ENCODE measurements at places on chromosomes 12 and 14.

- no peak for DNase-seq
Observed at GRCh38 chr14:20195911-20196310, 5.2 kb downstream of the OR11G2 start.

DNA sequence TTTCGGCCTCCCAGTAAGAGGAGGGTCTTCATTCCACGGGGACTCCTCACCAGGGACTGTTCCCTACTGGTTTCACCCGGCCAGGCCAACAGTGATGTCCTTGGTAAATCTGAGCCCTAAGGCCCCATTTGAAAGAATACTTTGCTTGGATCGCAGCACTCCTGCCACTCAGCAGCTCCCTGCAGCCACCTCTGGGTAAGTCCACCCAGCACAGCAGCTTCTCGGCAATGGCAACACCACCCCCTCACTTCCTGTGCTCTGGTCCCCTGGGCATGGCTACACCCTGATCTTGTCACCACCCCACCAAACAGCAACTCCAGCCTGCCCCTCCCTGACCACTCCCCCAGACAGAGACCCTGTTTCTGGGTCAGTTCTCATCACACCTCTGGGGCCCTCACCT is 100.3 kb downstream of the SETD3 start:
- no peak for DNase-seq

DNA sequence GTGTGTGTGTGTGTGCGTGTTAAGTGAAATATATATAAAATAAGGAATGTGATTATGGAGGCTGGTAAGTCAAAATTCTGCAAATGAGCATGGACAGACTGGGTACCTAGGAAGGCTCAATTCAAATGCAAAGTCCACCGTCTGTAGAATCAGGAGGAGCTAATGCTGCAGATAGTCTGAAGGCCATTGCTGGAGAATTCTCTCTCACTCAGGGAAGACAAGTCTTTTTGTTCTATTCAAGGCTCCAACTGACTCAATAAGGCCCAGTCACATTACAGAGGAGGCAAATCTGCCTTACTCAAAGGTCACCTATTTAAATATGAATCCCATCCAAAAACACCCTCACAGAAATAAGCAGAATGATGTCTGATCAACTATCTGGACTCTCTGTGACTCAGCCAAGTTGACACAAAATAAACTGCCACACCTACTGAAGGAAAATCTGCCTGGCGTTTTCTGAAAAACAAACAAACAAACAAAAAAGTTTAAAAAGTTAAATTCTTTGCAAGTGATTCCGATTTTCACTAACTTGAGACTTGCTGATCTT is 684 bp upstream of the KLRF2 start:
- DNase-seq: no peak

DNA sequence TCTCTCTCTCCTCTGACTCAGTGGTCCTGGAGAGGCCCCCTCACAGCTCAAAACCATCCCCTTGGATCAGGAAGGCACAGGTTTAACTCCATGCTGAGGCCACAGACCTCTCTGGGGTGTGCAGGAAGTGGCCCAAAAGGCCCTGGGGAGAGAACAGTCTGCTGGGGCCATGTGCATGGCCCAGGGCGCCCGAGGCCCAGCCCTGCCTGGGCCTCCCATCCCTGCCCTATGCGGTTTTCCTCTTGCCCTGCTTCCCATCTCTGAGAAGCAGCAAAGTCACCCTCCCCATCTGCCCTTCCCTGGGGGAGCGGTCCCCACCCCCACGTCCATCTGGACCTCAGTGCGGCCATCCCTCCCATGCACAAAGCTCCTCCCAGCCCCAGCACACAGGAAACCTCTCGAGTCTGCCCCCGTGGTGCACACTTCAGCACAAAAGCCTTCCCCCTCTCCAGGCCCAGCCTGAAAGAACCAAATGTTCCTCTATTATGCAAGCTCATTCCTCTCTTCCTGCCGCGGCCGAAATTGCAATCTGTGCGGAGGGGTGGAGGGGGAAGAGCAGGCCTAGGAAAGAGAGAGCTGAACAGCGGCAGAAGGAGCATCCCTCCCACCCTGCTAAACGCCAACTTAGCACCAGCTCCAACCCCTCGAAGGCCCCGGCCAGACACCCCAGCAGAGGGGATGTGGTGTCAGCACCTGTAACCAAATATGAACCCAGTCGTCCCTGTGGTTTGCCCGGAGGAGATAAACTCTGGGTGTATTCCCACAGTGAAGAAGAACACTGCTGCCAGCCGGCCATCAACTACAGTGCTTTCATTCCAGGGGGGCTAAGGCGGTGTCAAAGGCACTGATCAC is 108.5 kb downstream of the SCARB1 start:
- no peak for DNase-seq

- DNase-seq: no peak
Observed at GRCh38 chr12:1357711-1358110, 236.7 kb downstream of the FBXL14 start.

DNA sequence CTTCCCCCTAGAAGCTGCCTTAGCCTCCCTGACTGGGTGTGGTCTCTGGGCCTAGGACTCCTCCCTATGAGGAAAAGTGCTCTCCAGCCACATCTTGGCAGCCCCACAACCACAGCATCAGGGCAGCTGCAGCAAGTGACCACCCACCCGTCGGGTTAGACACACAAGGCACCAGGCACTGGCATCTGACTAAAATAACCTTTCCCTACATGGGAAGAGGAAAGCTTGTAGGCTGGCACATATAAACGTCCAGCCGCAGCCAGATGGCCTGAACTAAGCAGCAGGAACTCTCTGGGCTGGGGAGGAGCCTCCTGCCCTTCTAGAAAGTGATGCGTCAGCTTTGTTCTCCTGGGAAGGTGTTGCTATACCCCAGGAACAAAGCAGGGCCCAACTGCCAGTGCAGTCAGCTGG is 328.7 kb downstream of the DPF3 start:
- DNase-seq: no peak

DNA sequence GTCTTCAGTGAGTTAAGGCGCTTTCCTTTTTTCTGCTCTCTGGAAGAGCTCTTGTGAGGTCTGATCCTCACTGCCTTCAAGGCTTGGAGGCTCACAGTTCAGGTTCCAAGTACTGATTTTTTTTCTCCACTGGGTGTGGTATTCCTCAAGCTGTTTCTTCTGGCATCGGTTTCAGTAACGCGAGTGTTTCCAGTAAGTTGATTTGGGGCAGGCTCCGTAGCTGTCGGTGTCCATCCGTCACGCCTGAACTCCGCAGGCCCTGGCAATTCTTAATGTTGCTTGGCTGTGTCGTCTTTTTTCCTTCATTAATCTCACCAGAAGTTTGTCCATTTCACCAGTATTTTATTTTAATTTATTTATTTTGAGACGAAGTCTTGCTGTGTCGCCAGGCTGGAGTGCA is 30.6 kb downstream of the LRCOL1 start:
- no peak for DNase-seq

- no peak for DNase-seq
Observed at GRCh38 chr14:88323523-88324199, 592 bp upstream of the KCNK10 start.

All from stimulated activated CD4-positive, alpha-beta T cell treated with anti-CD3 and anti-CD28 coated beads, Interleukin-12 subunit alpha, Interleukin-12 subunit beta, amount 100 ng/mL, for 24 hours (primary cell).